ENCODE measurements at places on chromosomes 3 and 15.

DNA sequence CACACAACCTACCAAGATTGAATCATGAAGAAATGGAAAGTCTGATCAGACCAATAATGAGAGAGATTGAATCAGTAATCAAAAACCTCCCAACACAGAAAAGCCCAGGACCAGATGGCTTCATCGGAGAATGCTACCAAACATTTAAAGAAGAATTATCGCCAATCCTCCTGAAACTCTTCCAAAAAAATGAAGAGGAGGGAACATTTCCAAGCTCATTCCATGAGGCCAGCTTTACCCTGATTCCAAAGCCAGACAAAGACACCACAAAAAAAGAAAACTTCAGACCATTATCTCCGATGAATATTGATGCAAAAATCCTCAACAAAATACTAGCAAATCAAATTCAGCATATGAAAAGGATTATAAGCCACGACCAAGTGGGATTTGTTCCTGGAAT is 94.1 kb downstream of the SENP2 start:
- no peak for DNase-seq

GRCh38 chr3:24128199-24129005 is 183.3 kb downstream of the NR1D2 start:
- DNase-seq = no peak

- no peak for DNase-seq
These were observed 877 bp downstream of the NIT2 start for GRCh38 chr3:100335434-100335833.

DNA sequence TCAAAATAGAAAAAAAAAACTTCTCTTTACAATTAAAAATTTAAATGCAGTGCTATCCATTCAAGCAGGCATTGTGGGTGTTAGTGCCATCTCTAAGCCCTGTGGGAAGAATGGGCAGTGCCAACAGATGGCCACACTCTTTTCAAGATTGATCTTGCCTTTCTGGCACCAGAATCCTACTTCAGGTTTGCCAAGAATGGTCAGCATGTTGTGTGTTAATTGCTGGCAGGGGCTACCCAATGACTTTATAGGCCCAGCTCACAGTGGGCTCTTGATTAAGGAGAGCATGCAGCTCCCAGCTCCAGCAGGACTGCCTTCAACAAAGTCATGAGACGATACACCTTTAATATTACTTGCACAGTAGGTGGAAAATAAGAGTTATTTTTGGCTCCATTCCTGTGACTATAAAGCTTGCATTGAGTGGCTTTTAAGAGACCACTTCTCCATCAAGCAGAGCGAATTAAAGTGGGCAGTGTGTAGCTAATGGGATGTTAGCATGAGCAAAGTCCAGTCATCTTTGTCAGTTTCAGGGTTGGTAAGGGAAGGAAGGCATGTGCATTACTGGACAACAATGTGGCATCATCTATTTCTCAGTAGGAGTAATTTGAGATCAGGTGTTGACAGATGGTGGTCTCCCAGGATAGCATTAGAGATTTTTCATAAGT is 476.8 kb downstream of the C3orf38 start:
- no peak for DNase-seq

GRCh38 chr3:101884776-101885175 is 35.5 kb downstream of the NFKBIZ start:
- DNase-seq = no peak

GRCh38 chr15:50939911-50940310 is 31.4 kb downstream of the AP4E1 start:
- no peak for DNase-seq

GRCh38 chr3:28348265-28348628 is 274 bp upstream of the ZCWPW2 start:
- DNase-seq = no peak

- DNase-seq = no peak
These were observed 80.9 kb downstream of the NECTIN3 start for GRCh38 chr3:111152496-111152895.

All from NCI-H526 (cell line).